Activated naive CD8-positive, alpha-beta T cell treated with anti-CD3 and anti-CD28 coated beads, Interleukin-2, amount 50 U/mL, for 24 hours (primary cell): ENCODE measurements at places on chromosomes 2 and 18.

DNA sequence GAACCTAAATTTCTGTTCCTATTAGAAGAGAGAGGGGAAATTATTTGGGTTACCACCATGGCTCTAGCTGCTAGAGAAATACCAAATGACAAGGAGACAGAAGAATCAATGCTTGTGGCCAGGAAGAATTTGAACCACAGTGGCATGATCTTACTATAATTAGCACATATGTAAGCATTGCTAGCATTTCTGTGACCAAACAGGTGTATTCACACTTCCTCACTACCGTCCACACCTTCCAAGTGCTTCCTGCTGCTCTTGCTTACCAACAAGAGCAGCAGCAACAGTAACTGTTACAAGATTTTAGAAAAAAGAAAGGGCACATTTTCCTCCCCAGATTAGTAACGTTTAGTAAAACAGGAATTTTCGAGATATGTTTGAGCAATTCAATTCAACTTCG is 60.5 kb downstream of the CDH7 start:
- no peak for DNase-seq
- no peaks in the 10 kb centered on the region for H3K36me3 ChIP-seq
- no peaks in the 10 kb centered on the region for H3K4me1 ChIP-seq
- no peak overlapping the region for H3K27ac ChIP-seq

DNA sequence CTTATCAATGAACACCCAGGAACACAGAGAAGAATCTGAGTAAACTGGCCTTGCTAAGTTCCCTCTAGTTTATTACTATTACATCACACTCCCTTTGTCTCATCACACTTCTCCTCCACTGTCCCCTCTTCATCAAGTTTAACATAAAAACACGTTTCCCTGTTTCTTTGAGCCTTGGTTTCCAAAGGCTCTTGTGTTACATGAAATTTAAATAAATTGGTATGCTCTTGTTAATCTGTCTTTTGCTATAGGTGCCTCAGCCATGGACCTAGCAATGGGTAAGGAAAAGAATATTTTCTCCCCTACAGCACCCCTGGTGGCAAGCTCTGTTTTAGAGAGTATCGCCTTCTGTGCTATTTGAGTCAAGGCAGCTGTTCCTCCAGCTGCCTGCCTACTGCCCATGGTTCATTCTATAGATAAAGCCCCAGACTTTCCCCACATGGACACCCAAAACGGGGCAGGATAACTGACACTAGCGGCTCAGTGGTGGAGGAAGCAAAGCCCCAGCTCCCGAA is 31.8 kb downstream of the TGIF1 start:
- peaks cover 2% of the 10 kb centered on the region for H3K27me3 ChIP-seq
- H3K4me1 ChIP-seq, result no peaks in the 10 kb centered on the region
- no peaks in the 10 kb centered on the region for H3K36me3 ChIP-seq
- H3K27ac ChIP-seq, result no peak overlapping the region

GRCh38 chr2:6832596-6833299 is 33.0 kb downstream of the CMPK2 start:
- H3K4me1 ChIP-seq, result peaks cover 23% of the 10 kb centered on the region
- no peak for DNase-seq
- H3K27me3 ChIP-seq, result no peaks in the 10 kb centered on the region
- peak overlapping the region; percentile 68 for H3K27ac ChIP-seq

DNA sequence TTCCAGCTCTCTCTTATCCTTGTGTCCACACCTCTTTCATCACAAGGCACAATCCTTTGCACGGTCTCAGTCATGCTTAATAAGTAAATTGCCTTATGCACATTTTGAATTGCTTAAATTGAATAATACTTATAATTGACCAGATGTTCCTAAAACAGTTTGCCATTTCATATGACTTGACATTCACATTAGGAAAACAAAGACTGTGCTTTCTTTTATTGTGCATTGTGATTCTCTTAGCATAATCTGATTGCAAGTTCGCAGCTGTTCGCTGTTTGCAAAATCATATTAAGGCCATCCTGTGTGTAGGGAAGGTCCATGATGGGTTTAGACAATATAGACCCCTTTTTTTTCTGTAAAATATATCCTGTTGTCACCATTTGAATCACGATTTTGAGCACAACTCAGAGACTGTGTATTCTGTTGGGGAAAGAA is 75.6 kb downstream of the RNF144A start:
- no peak overlapping the region for H3K27ac ChIP-seq
- peaks cover 25% of the 10 kb centered on the region for H3K36me3 ChIP-seq
- DNase-seq, result no peak

- no peaks in the 10 kb centered on the region for H3K36me3 ChIP-seq
- peaks cover 52% of the 10 kb centered on the region for H3K4me1 ChIP-seq
- peak overlapping the region; percentile 52 for H3K4me3 ChIP-seq
- no peak for DNase-seq
- H3K27ac ChIP-seq, result no peak overlapping the region
- H3K27me3 ChIP-seq, result peaks cover 2% of the 10 kb centered on the region
Measured at GRCh38 chr18:79962311-79962710, 2.1 kb upstream of the HSBP1L1 start.

DNA sequence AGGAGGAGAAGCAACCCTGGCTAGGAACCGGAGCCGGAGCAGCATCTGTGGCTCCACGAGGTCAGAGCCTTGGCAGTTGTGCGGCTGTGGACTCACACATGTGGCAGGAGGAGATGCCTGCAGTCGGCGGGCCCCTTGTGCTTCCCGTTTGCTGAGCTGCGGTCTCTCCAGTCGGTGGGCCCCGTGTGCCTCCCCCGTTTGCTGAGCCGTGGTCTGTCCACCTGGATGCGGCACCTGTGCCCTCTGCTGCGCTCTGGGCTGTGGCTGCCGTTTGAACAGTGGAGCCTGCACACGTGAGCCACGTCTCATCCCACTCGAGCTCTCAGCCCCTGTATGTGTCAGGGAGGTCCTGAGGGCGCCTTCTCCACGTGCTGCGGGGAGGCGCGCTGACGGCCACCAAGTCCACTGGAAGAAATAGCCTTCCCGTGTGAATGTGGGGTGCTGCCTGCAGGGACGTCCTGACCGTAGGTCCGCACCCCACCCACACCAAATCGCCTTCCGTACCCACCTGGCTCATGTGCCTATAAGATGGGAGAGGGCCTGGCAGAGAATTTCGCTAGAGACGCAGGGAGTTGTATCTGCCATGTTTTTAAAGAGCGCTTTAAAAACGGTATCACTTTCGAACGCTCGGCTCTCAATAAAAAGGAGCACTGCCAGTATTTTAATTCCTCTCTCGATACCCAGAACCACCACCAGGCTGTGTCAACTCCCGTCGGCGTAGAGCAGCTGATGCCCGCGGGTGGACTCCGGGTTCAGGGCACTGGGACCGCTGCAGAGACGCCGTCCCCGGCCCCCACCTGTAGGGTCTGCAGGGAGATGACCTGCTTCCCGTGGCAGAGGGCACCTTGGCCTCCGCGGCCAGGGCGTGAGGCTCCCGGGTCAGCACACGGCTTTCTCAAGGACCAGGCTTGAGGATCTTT is 117.0 kb downstream of the NFATC1 start:
- H3K27me3 ChIP-seq, result no peaks in the 10 kb centered on the region
- peaks cover 35% of the 10 kb centered on the region for H3K36me3 ChIP-seq
- H3K4me3 ChIP-seq, result no peak overlapping the region
- no peak overlapping the region for H3K27ac ChIP-seq
- peaks cover 46% of the 10 kb centered on the region for H3K4me1 ChIP-seq

DNA sequence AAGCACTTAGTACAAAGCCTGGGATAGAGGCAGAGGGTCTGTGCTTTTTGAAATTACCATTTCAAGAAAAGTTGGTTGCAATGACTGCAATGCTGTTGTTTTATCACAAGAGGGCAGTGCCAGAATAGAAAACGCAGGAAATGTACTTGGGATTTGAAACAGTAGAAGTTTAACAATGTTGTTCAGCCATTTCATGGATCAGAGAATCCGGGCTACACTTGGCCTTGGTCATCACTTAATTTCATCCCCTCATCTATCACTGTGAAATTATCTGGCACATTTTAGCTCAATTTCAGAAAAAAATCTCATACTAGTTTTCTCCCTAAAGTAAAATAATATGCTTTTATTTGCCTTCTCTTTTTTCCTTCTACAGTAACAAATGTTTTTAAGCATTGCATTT is 70.8 kb downstream of the RAPGEF4 start:
- no peaks in the 10 kb centered on the region for H3K4me1 ChIP-seq
- no peak overlapping the region for H3K4me3 ChIP-seq
- no peak overlapping the region for H3K27ac ChIP-seq
- no peaks in the 10 kb centered on the region for H3K27me3 ChIP-seq
- H3K36me3 ChIP-seq, result peaks cover 2% of the 10 kb centered on the region

- no peak overlapping the region for H3K27ac ChIP-seq
- no peak overlapping the region for H3K4me3 ChIP-seq
Measured at GRCh38 chr2:202005272-202005887, 28.3 kb upstream of the FZD7 start.

- no peak overlapping the region for H3K27ac ChIP-seq
- no peak for DNase-seq
- H3K4me3 ChIP-seq, result no peak overlapping the region
- H3K4me1 ChIP-seq, result no peaks in the 10 kb centered on the region
- H3K27me3 ChIP-seq, result peaks cover 5% of the 10 kb centered on the region
Measured at GRCh38 chr18:61683856-61684255, 209.0 kb downstream of the RNF152 start.

DNA sequence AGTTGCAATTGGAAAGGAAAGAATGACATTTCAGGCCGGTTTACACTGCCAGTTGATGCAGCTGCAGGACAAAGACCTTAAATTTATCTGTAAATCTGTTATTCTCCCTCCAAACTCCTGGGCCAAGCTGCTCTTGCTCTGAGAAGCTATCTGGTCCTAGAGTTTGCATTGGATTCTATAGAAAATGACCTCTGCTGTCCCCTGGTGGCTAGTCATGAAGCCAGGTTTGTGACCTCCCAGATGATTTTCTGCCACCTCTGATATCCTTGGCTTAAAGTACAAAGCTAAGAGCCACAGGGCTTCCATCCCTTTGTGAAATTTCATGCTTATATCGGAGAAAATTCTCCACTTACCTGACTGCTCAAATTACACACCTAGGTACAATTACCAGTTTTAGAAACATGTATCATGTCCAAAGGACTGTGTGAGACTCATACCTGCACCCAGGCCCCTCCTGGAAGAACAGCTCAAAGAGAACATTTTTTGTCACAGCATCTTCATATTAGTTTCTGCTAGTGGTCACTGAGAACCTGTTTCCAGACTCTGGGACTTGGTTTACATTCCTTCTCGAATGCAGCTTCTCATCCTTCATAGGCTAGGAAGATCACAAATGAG is 28.9 kb upstream of the IER3IP1 start:
- H3K27me3 ChIP-seq, result peaks cover 33% of the 10 kb centered on the region
- no peaks in the 10 kb centered on the region for H3K4me1 ChIP-seq
- H3K36me3 ChIP-seq, result no peaks in the 10 kb centered on the region
- peak; percentile 30 for DNase-seq

GRCh38 chr2:241443486-241444223 is 64.7 kb downstream of the STK25 start:
- peaks cover 67% of the 10 kb centered on the region for H3K36me3 ChIP-seq
- H3K4me1 ChIP-seq, result peaks cover 32% of the 10 kb centered on the region
- peak; percentile 95 for DNase-seq
- peak overlapping the region; percentile 55 for H3K4me3 ChIP-seq

GRCh38 chr2:183948861-183949260 is 649.5 kb upstream of the ZNF804A start:
- H3K36me3 ChIP-seq, result no peaks in the 10 kb centered on the region
- DNase-seq, result no peak
- no peaks in the 10 kb centered on the region for H3K4me1 ChIP-seq
- no peak overlapping the region for H3K4me3 ChIP-seq
- no peak overlapping the region for H3K27ac ChIP-seq

GRCh38 chr18:23135550-23136325 is 453 bp downstream of the CABLES1 start:
- H3K36me3 ChIP-seq, result peaks cover 4% of the 10 kb centered on the region
- H3K27me3 ChIP-seq, result peaks cover 55% of the 10 kb centered on the region
- peak overlapping the region; percentile 76 for H3K4me3 ChIP-seq
- peak; percentile 22 for DNase-seq
- no peak overlapping the region for H3K27ac ChIP-seq

DNA sequence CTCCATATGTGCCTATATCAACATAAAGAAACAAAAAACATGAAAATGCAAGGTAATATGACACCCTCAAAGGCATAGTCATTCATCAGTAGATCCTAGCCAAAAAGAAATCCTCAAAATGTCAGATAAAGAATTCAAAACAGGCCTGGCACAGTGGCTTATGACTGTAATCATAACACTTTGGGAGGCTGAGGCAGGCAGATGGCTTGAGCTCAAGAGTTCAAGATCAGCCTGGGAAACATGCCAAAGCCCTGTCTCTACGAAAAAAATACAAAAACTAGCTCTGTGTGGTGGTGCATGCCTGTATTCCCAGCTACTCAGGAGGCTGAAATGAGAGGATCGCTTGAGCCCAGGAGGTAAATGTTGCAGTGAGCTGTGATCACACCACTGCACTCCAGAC is 284.6 kb upstream of the KLHL29 start:
- no peak overlapping the region for H3K27ac ChIP-seq
- no peak overlapping the region for H3K4me3 ChIP-seq
- H3K4me1 ChIP-seq, result no peaks in the 10 kb centered on the region
- no peaks in the 10 kb centered on the region for H3K36me3 ChIP-seq
- H3K27me3 ChIP-seq, result no peaks in the 10 kb centered on the region
- no peak for DNase-seq

GRCh38 chr2:170252414-170252813 is 74.5 kb downstream of the MYO3B start:
- H3K4me1 ChIP-seq, result no peaks in the 10 kb centered on the region
- no peak for DNase-seq
- peaks cover 19% of the 10 kb centered on the region for H3K27me3 ChIP-seq
- no peak overlapping the region for H3K4me3 ChIP-seq
- no peak overlapping the region for H3K27ac ChIP-seq

DNA sequence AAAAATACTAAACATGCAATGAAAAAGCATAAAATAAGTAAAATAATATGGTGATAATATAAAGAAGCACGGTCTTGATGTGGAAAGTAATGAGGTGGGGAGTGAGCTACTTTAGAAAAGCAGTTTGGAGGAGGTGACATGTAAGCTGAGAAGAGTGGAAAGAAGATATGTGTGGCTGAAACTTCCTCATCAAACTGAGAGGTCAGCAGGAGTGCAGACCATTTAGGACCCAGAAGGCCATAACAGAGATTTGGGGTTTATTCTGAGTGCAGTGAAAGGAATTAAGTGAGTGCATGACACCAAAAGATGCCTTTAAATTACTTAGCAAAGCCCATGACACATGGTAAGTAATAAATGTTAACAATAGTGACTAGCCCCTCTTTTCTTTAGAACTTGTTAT is 24.4 kb upstream of the TMEM182 start:
- peak overlapping the region; percentile 84 for H3K27ac ChIP-seq
- no peaks in the 10 kb centered on the region for H3K27me3 ChIP-seq
- H3K36me3 ChIP-seq, result no peaks in the 10 kb centered on the region
- peaks cover 31% of the 10 kb centered on the region for H3K4me1 ChIP-seq
- H3K4me3 ChIP-seq, result peak overlapping the region; percentile 91
